Ovary (tissue), 10 donors: ENCODE measurements at places on chromosomes 1 and 21.

DNA sequence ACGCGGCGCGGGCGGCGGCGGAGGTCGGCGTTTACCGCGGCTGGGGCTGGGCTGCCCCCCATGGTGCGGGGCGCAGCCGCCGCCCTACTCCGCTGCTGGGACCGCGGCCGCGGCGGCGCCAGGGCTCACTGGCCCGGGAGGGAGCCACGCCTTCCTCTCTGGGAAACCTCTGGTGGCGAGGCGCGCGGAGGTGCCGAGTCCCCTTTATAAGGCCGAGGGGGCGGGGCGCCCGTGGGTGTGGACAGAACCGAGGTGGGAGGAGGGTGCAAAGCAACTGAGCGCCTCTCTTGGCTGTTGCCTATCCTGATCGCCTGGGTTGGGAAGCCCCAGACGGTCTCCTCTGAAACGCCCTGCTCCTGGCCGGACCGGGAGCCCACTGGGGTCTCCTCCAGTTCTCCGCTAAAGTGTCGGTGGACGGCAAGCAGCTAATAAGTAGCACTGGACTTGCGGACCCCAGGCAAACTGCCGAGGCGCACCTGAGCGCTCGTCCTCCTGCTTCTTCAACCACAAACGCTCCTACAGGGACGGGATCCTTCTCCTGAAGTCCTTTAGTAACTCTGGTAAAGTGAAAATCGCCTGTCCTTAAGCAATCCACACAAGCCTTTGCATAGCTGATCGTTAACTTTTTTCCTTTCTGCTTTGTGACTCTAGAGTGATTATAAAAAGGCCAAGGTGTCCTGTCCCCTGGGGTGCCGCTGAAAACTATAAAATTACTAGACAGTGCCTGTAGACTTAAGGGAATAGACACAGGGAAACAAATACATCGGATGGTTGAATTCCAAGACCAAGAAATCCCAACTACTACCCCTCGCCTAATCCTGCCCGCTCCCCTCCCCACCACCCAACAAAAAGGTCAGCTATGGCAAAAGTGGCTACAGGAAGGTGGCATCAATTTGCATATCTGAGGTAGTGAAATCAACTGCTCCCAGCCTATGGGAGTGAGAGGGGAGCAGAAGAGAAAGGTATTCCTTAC, at the start of gene PTGER3:
Gene PTGER3, minus strand, starts transcription at position 182 of the 973 bp plus-strand sequence. CDS start 239 bp downstream, outside the sequence.
- DNase-seq = peak; percentile 54

- DNase-seq = no peak
These were observed 188.2 kb upstream of the NFIA start for GRCh38 chr1:60894130-60894529.

DNA sequence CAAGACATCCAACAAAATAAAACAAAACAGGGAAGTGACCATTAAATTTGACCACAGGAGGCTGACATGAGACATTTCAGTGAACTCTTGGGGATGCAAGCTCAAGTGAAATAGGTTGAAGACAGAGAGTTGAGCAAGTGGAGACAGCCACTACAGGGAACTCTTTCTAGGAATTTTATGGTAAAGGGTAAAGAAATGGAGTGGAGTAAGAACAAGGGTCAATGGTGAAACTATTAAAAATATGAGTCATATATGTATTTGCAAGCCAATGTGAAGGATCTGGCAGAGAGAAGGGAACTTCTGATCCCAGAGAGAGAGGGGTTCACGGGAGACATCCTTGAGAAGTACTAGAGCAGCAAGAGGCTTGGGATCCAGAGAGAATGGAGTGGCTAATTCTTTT, 9.1 kb upstream of the TRABD2B start:
- DNase-seq = no peak

GRCh38 chr1:169707912-169708604, 3.4 kb downstream of the SELL start:
- no peak for DNase-seq

DNA sequence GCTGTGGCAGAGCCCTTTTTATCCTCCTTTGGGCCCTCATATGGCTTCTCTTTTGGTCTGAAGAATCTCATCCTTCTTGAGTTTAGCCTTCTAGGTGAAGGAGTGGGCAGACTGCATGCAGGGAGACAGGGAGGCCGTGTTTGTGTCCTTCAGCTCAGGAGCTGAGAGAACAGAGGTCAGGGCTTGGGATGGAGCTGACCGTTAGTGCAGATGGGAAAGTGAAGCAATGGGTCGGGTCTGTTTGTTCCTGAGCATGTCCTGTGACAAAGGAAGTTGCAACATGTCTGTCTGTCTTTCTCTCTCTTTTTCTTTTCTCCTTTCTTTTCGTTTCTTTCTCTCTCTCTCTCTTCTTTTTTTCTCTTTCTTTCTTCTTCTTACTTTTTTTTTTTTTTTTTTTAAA, 14.9 kb downstream of the MAPKAPK2 start:
- no peak for DNase-seq

DNA sequence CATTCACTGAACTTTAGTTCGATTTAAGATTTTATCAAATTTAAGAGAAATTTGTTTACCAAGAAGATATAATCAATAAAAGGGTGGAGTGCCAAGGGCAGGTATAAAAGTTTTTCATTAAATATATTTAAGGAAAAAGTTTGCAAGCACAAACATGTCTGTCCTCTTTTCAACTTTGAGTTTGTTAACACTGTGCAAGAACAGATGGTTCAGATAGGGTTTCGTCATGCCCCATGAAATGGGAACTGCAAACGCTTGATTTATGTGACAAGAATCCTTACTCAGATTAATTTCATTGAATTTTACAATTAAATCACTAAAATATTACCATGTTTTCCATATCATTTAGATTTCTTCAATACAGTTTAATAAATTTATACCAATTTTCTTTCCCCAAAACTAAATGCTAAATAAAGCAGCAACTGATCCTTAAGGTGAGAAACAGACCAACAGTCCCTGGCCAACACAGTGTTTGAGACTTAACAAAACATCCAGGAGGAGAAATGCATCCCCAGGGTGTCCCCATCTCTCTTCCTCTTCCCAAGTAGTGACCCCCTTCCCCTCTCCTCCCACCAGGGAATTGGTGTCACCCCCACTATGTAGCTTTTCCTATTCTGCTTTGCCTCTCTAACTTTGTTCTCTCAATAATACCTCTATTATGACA, 292.9 kb downstream of the LTN1 start:
- no peak for DNase-seq

GRCh38 chr1:202987922-202988583, 19.1 kb upstream of the TMEM183A start:
- DNase-seq = no peak

DNA sequence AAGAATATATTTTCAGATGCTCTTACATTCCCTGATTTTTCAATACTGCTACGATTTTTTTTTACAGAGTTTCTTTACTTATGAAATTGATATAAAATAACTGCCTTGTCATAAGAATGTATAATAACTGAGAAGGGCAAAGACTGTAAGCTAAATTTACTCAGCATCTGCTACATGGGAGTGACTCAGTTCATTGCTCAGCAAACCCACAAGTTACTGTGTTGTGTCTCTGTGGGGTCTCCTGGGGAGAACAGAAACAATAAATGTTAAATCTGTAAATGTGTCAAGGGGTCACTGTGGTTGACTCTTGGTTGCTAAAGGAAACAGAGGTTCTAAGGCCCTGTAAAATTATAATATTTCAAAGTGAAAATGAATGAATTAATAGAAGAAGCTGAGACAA, 210.3 kb upstream of the CACYBP start:
- DNase-seq = no peak

DNA sequence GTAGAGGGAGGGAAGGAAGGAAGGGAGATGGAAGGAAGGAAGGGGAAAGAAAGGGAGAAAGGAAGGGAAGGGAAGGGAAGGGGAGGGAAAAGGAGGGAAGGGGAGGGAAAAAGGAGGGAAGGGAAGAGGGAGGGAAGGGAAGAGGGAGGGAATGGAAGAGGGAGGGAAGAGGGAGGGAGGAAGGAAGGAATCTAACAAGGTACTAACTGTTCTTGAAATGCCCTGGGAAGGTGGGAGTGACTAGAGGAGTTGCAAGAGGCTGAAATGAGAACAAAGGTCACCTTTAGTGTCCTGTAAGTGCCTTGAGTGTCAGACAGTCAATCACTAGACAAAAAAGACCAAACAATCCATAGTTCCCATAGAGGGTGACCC, 2.3 kb upstream of the ATP2B4 start:
- no peak for DNase-seq

GRCh38 chr1:59342801-59343575, 46.1 kb downstream of the FGGY start:
- no peak for DNase-seq

- DNase-seq = no peak
These were observed 80.2 kb downstream of the ADSS2 start for GRCh38 chr1:244371242-244372141.

DNA sequence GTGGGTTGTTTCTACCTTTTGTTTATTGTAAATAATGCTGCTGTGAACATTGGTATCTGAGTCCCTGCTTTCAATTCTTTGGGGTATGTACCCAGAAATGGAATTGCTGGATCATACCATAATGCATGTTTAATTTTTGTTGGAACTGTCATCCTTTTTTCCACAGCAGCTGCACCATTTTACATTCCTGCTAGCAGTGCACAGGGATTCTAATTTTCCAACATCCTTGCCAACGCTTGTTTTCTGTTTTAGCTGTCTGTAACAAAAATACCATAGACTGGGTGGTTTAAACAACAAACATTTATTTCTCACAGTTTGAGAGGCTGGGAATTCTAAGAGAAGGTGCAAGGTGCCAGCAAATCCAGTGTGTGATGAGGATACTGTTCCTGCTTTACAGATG, 65.1 kb downstream of the RAVER2 start:
- no peak for DNase-seq

GRCh38 chr1:38758820-38759219, 100.8 kb downstream of the RRAGC start:
- DNase-seq = no peak

DNA sequence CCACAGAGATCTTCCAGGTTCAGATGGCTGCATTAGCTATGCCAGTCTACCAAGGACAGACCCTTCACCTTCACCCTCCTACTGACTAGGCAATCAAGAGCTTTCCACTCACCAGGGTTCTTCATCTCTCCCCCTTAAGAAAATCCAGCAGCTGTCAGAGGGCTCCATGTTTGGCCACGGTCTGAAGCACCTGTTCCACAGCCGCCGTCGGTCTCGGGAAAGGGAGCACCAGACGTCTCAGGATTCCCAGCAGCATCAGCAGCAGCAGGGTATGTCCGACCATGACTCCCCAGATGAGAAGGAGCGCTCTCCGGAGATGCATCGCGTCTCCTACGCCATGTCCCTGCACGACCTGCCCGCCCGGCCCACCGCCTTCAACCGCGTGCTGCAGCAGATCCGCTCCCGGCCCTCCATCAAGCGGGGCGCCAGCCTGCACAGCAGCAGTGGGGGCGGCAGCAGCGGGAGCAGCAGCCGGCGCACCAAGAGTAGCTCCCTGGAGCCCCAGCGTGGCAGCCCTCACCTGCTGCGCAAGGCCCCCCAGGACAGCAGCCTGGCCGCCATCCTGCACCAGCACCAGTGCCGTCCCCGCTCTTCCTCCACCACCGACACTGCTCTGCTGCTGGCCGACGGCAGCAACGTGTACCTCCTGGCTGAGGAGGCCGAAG, 13.8 kb downstream of the TMCC2 start:
- DNase-seq = no peak

- no peak for DNase-seq
These were observed 86.5 kb upstream of the ATP1A1 start for GRCh38 chr1:116286541-116286971.

GRCh38 chr1:197995408-197996258, 78.5 kb downstream of the LHX9 start:
- no peak for DNase-seq

- DNase-seq = peak; percentile 90
These were observed 10.0 kb upstream of the FAAP20 start for GRCh38 chr1:2204415-2205190.

GRCh38 chr1:85397490-85398032, 67.4 kb downstream of the DDAH1 start:
- DNase-seq = no peak

DNA sequence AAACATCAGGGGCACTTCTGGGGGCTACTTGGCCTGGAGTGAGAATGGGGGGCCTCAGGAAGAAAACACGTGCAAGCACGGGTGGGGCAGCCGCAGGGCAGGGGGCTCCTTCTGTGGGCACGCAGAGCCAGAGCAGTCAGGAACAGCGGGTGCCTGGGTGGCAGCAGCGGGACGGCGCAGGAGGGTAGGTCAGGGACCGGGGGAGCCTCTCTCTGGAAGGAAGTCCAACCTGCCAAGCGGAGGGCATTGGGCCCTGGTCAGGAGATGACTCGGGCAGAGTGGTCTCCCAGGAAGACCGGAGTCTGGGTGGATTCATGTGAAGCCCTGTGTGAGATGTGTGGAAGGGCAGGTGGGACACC, 27.1 kb downstream of the CTNNBIP1 start:
- no peak for DNase-seq

GRCh38 chr1:156214024-156214748, 1.4 kb downstream of the PMF1 start:
- no peak for DNase-seq

GRCh38 chr1:116856312-116856711, 53.4 kb upstream of the PTGFRN start:
- DNase-seq = no peak

GRCh38 chr1:187516874-187517273, 688.1 kb downstream of the PLA2G4A start:
- DNase-seq = no peak

GRCh38 chr1:41366455-41367287, 5.4 kb downstream of the FOXO6 start:
- DNase-seq = peak; percentile 77

DNA sequence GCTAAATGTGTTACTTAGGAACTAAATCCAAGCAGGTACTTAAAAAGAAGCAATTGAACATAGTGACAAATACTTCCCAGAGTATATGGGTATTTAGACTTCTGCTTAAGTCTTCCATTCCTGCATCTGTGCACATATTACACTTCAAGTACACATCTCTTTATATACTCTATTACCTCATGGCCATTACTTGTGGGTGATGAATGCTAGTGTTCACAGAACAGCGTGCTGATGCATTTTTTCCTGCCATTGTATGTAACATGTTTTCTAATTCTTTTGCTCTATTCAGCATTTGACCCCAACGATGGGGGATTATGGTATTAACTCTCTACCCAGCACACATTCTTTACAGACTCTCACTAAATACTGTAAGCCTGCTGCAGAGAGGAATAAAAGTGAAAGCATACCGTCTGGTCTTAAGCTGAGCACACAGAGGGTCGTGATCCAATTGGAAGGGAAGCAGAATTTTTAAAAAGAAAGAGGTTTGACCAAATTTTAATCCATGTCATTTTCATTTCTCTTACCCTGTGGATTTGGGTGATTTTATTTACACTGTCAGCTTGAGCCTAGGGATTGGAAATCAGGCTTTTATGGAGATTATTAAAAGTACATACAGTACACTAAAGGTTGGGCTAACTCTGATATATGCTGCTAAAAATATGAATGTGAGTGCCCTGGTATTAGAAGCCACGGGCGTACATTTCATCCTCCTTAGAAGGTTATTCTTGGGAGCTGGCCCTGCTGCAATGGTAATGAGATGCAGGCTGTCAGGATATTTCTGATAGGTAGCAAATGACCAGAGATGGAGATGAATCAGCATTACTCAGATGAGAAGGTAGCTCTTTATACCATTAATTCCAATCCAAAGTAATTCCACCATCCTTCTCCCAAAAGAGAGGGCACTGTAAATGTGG, 95.5 kb upstream of the PROX1 start:
- DNase-seq = no peak

- DNase-seq = no peak
These were observed 110.4 kb downstream of the PPIAL4G start for GRCh38 chr1:148372731-148373130.

GRCh38 chr1:203033287-203033686, 7.0 kb downstream of the PPFIA4 start:
- no peak for DNase-seq
